ENCODE measurements at places on chromosomes 3 and 15.

- DNase-seq = no peak
These were observed 243.6 kb upstream of the LYSMD4 start for GRCh38 chr15:99976811-99977271.

GRCh38 chr3:194072097-194072428, 63.9 kb upstream of the HES1 start:
- no peak for DNase-seq

DNA sequence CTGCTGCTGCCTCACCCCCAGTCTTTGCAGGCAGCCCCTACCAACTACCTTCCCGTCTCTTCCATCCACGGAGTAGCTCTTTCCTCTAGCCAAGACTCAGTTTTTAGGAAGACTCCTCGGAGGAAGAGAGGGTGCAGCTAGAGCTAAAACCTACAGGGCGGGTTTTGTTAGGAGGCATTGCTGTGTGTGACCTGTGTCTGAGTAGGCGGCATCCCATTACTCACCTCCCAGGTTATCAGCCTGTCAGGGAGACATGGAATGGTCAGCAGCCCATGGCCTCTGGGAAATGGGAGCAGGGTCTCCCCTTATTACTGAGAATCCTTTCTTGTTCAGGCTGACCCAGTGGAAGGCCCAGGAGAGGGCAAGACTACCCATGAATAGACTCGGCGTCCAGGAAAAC, 43.8 kb upstream of the FGD5 start:
- DNase-seq = no peak

DNA sequence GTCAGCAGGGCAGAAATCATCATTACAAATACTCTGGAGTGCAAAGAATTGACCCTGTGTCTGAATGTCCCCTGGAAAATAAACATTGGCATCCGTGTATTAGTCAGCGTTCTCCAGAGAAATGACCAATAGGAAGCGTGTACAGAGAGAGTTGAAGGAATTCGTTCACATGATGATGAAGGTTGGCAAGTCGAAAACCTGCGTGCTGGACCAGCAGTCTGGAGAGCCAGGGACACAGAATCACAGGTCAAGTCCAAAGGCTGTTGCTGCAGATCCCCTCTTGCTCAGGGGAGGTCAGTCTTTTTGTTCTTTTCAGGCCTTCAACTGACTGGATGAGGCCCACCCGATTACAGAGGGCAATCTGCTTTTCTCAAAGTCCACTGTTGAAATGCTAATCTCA, 16.6 kb downstream of the GP9 start:
- no peak for DNase-seq

GRCh38 chr3:64957408-64958198, 269.8 kb upstream of the ADAMTS9 start:
- DNase-seq = no peak

All from stimulated activated CD8-positive, alpha-beta memory T cell treated with anti-CD3 and anti-CD28 coated beads, Interleukin-4, amount 100 ng/mL, for 24 hours (primary cell).